ENCODE measurements at places on chromosomes 6 and 20.

GRCh38 chr6:110095101-110095500 is 84.4 kb downstream of the WASF1 start:
- DNase-seq, result no peak

- DNase-seq, result no peak
Observed at GRCh38 chr6:55543633-55544309, 35.2 kb downstream of the HMGCLL1 start.

- DNase-seq, result no peak
Observed at GRCh38 chr6:37501632-37502491, 2.2 kb upstream of the CCDC167 start.

DNA sequence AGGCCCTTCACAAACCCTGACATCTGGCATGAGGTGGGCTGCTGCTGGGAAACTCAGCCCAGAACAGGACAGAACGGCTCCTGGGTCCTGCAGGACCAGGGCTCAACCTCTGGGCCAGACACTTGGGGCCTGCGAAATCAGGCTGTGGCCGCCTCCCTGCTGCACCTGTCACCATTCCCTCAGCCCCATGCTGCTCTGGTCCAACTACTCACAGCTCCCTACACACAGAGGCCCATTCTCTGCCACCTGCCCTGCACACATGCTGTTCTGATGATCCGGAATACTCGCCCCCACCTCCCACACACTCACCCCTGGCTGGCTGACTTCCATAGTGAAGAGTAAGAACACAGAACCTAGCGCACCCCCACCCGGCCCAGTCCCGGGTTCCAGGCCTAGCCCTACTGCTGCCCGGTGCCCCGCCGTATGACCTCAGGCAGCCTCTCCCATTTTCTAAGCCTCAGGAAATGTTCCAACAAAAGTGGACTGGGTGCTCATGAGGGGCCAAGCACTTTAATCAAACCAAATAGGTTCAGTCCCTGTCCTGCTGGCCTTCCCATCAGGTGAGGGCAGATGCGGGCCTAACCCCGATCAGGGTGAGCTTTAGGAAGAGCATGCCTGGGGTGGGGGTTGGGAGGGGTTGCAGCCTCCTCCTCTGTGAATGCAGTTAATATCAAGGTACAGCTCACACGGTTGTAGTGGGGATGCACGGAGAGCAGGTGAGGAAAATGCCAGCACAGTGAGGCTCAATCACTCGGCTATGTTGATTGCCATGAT is 3.9 kb downstream of the PEDS1 start:
- no peak for DNase-seq

GRCh38 chr6:34810936-34811632 is 19.2 kb downstream of the BLTP3A start:
- no peak for DNase-seq

GRCh38 chr6:146358431-146359046 is 185.1 kb upstream of the RAB32 start:
- DNase-seq, result no peak

DNA sequence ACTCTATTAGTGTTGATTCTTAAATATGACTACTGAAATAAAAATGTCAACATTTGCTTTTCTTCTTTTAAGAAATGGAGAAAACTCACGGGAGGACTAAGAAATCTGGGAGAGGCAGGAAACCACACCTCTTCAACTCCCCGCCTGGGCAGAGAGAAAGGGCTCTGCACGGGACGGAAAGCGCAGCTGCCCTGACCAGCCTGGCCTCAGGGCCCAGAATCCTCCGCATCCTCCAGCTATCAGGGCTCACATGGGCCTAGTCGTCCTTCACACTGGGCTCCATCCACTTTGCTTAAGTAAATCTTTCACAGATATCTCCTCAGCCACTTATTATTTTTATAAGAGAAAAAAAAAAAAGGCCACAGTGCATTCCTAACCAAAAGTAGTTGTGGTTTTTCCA is 215.1 kb downstream of the TBXT start:
- DNase-seq, result no peak

- DNase-seq, result no peak
Observed at GRCh38 chr6:69784595-69785377, 12.0 kb downstream of the LMBRD1 start.

DNA sequence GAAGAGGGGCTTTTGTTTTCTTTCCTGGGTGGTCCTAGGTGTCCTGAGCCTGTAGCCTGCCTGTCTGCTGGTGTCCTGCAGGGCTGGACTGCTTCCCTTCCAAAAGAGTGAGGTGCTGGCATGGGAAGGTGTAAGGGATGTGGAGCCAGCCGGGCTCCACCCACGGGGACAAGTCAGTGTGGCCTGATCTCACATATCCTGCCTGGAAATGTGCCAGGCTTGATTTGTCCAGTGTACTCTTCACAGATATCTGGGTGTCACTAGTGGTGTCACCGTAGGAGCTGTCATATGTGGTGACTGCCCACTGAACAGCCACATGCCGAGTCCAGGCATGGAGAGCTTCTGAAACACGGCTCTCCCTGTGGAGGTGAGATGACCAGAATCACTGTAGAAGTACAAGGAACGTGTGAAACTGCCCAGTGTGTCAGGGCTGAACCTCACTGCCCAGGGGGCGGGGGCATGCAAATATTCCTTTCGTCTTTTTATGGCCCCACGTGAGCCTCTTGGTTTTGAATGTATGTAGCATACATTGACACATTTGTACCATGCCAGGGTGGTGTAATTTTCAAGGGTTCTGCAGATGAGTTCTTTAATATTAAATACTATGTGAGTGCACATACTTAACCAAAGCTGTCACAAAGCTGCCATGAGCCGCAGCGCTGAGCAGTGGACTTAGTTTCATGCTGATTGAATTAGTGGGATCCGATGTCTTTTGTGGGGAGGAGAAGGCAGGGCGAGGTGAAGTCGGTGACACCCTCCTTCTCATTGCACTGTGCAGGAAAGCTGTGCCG is 55.8 kb downstream of the CDH4 start:
- DNase-seq, result no peak

DNA sequence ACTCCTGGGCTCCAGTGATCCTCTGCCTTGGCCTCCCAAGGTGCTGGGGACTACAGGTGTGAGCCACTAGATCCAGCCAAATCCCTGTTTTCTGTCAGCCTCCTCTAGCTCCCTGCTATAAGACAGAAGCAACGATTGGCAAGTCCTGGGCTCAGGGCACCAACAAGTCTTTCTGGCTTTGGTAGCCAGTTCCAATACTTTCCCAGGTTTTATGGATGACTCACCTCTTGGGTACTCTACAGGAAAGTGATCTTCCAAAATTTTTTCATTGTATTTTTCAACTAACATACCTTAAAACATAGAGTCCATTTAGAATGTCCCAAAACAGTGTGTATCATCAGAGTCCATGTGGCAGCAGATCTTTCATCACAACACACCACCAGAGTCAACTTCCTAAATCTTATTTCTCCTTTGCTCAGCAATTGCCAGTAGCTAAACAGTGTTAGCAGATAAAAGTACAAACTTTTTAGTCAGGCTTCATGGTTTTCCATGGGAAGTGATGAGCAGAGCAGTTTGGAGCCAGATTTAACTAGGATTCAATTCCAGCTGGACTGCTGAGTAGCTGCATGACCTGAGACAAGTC is 13.3 kb downstream of the GABBR1 start:
- no peak for DNase-seq

Measured in NCI-H2227 treated with DMSO at 0.1 percent for 48 hours (cell line).